Hepatocyte (in vitro differentiated cells): ENCODE measurements at places on chromosomes 16 and 17. TPM values are rescaled to one million over a fixed set of nuclear protein-coding genes. Genes with fewer than 3 reads are reported as not detected.

The CORO6 gene
- 0.83 and 1.5 TPM in 2 replicates for total RNA-seq

The NDRG4 gene
- 3.1 and 8.7 TPM in 2 replicates for total RNA-seq

The CA7 gene
- 2.5 and 3.3 TPM in 2 replicates for total RNA-seq

The CUEDC1 gene
- total RNA-seq, result 9.3 and 11.6 TPM in 2 replicates

The ZFP90 gene
- 13.4 and 18.6 TPM in 2 replicates for total RNA-seq

The GJC1 gene
- total RNA-seq, result 9.2 and 11.4 TPM in 2 replicates

The SLC46A1 gene
- 41.9 and 54.5 TPM in 2 replicates for total RNA-seq

The CCT6B gene
- 0.76 and 2.6 TPM in 2 replicates for total RNA-seq

The DOC2A gene
- 6.8 and 6.9 TPM in 2 replicates for total RNA-seq

The CCL11 gene
- 0.40 TPM in 1 of 2 replicates, not detected in the other for total RNA-seq

The ZNF205 gene
- total RNA-seq, result 10.0 and 12.3 TPM in 2 replicates

The GNG13 gene
- not detected in 2 replicates for total RNA-seq

The ODAD4 gene
- 0.52 and 0.53 TPM in 2 replicates for total RNA-seq

The C16orf46 gene
- 1.0 and 2.5 TPM in 2 replicates for total RNA-seq

The SDR42E2 gene
- total RNA-seq, result not detected in 2 replicates

- H3K36me3 ChIP-seq, result no peaks in the 10 kb centered on the region
- no peaks in the 10 kb centered on the region for H3K27me3 ChIP-seq
- no peak overlapping the region for H3K4me3 ChIP-seq
- peaks cover 30% of the 10 kb centered on the region for H3K4me1 ChIP-seq
- DNase-seq, result no peak
- no peak overlapping the region for H3K27ac ChIP-seq
Measured at GRCh38 chr16:11563493-11564040, 23.2 kb downstream of the LITAF start.

GRCh38 chr17:3512505-3513171, 36.8 kb downstream of the ASPA start:
- no peaks in the 10 kb centered on the region for H3K27me3 ChIP-seq
- H3K4me1 ChIP-seq, result no peaks in the 10 kb centered on the region
- H3K36me3 ChIP-seq, result no peaks in the 10 kb centered on the region
- no peak for DNase-seq
- no peak overlapping the region for H3K4me3 ChIP-seq
- H3K27ac ChIP-seq, result no peak overlapping the region

DNA sequence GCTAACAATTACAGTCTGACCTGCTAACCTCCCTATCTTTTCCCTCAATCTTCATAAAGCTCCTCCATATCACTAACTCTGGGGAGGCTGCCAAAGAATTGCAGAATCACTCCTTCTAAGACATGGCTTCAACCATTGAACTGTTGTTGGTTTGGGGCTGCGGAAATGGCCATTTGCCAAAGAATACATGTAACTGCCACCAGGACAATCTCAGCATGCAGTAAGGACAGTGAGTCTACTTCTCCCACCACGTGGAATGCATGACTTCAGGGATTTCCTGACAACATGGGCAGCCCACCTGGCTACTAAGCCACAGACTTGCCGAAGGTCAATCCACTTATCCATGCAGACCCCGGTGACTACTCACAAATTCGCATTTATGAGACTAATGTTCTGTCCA, 104.3 kb upstream of the NUDT7 start:
- DNase-seq, result no peak
- no peaks in the 10 kb centered on the region for H3K36me3 ChIP-seq
- no peaks in the 10 kb centered on the region for H3K27me3 ChIP-seq
- H3K27ac ChIP-seq, result no peak overlapping the region

DNA sequence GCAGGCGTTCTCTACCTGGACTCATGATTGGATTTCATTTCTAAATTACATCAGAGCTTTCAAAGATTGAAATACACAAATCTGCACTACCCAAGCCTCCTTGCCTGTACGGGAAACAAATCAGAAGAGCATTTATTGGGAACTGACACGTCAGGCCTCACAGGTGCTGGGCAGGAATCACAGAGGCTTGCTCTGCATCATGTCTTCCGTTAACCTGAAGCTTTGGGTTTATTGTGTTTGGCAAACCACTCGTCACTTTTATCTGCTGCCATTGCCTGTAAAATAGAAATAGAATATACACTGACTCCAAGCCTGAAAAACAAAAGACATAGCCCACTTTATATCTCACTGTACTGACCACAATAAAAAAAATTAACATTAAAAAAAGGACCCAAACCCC, 7.9 kb upstream of the GEMIN4 start:
- DNase-seq, result no peak
- H3K36me3 ChIP-seq, result no peaks in the 10 kb centered on the region
- peaks cover 6% of the 10 kb centered on the region for H3K4me1 ChIP-seq
- H3K27me3 ChIP-seq, result no peaks in the 10 kb centered on the region
- H3K27ac ChIP-seq, result no peak overlapping the region
- no peak overlapping the region for H3K4me3 ChIP-seq

DNA sequence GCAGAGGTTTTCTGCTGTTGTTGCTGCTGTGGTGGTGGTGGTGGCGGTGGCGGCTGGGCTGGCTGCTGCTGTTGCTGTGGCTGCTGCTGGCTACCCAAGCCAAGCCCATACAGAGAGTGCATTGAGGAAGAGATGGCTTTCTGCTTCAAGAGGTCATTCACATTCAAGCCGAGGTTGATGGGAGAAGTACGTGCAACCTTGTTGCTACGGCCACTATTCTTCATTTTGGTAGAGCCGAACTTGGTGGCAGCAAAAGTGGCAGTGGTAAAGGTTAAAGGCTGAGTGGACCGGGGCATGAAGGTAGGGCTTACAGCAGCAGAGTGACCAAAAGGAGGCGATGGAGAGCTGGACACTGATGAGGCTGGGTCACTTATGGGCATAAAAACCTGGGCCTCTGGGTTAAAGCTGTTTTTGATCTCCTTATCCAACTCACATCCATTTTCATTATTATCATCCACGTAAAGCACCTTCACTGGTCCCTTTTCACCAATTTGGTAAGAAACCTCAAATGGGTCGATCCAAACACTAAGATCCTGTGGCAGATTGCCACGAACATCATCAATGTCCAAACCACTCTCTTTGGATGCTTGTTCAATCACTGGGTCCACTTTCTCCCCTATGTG, 2.8 kb downstream of the TOB1 start:
- no peaks in the 10 kb centered on the region for H3K27me3 ChIP-seq
- peaks cover 3% of the 10 kb centered on the region for H3K36me3 ChIP-seq

GRCh38 chr17:34533806-34534527, 45.4 kb upstream of the TMEM132E start:
- no peaks in the 10 kb centered on the region for H3K36me3 ChIP-seq
- peaks cover 7% of the 10 kb centered on the region for H3K27me3 ChIP-seq
- no peak for DNase-seq
- no peaks in the 10 kb centered on the region for H3K4me1 ChIP-seq
- H3K27ac ChIP-seq, result no peak overlapping the region

GRCh38 chr17:45342306-45342705, 25.5 kb upstream of the MAP3K14 start:
- peaks cover 5% of the 10 kb centered on the region for H3K4me1 ChIP-seq
- DNase-seq, result no peak
- H3K36me3 ChIP-seq, result no peaks in the 10 kb centered on the region
- H3K27me3 ChIP-seq, result no peaks in the 10 kb centered on the region
- no peak overlapping the region for H3K4me3 ChIP-seq

- no peak overlapping the region for H3K4me3 ChIP-seq
- no peak overlapping the region for H3K27ac ChIP-seq
- H3K36me3 ChIP-seq, result no peaks in the 10 kb centered on the region
- H3K27me3 ChIP-seq, result no peaks in the 10 kb centered on the region
Measured at GRCh38 chr17:42835732-42836131, 2.5 kb downstream of the PSME3 start.

- no peak overlapping the region for H3K27ac ChIP-seq
- DNase-seq, result no peak
- no peak overlapping the region for H3K4me3 ChIP-seq
- H3K27me3 ChIP-seq, result no peaks in the 10 kb centered on the region
- no peaks in the 10 kb centered on the region for H3K36me3 ChIP-seq
- H3K4me1 ChIP-seq, result no peaks in the 10 kb centered on the region
Measured at GRCh38 chr16:47622451-47623176, 161.5 kb downstream of the PHKB start.

- no peak overlapping the region for H3K27ac ChIP-seq
- no peaks in the 10 kb centered on the region for H3K4me1 ChIP-seq
- peaks cover 6% of the 10 kb centered on the region for H3K36me3 ChIP-seq
- H3K27me3 ChIP-seq, result no peaks in the 10 kb centered on the region
- DNase-seq, result no peak
Measured at GRCh38 chr16:8920645-8921346, 38.6 kb downstream of the LITAFD start.

- no peak overlapping the region for H3K4me3 ChIP-seq
- peak overlapping the region; percentile 77 for H3K27ac ChIP-seq
- no peaks in the 10 kb centered on the region for H3K27me3 ChIP-seq
Measured at GRCh38 chr17:50221864-50222545, 20.6 kb upstream of the COL1A1 start.

GRCh38 chr17:82781894-82782274, 30.0 kb downstream of the TBCD start:
- peaks cover 4% of the 10 kb centered on the region for H3K4me1 ChIP-seq
- peak; percentile 91 for DNase-seq
- no peak overlapping the region for H3K4me3 ChIP-seq
- no peaks in the 10 kb centered on the region for H3K27me3 ChIP-seq
- H3K27ac ChIP-seq, result no peak overlapping the region
- H3K36me3 ChIP-seq, result no peaks in the 10 kb centered on the region

- H3K36me3 ChIP-seq, result no peaks in the 10 kb centered on the region
- H3K4me3 ChIP-seq, result no peak overlapping the region
- no peaks in the 10 kb centered on the region for H3K4me1 ChIP-seq
- H3K27ac ChIP-seq, result no peak overlapping the region
- DNase-seq, result no peak
Measured at GRCh38 chr17:73099511-73099910, 7.0 kb upstream of the SLC39A11 start.

- DNase-seq, result no peak
- peaks cover 3% of the 10 kb centered on the region for H3K4me1 ChIP-seq
- H3K36me3 ChIP-seq, result no peaks in the 10 kb centered on the region
Measured at GRCh38 chr17:78041386-78042179, 83.1 kb downstream of the TNRC6C start.

- H3K27ac ChIP-seq, result peak overlapping the region; percentile 79
- no peak for DNase-seq
- no peak overlapping the region for H3K4me3 ChIP-seq
- H3K4me1 ChIP-seq, result peaks cover 62% of the 10 kb centered on the region
- no peaks in the 10 kb centered on the region for H3K36me3 ChIP-seq
Measured at GRCh38 chr17:57542510-57542909, 202.6 kb downstream of the CCDC182 start.

GRCh38 chr17:77416105-77416713, 275.4 kb downstream of the SEC14L1 start:
- no peaks in the 10 kb centered on the region for H3K36me3 ChIP-seq
- DNase-seq, result no peak
- peaks cover 21% of the 10 kb centered on the region for H3K4me1 ChIP-seq
- H3K4me3 ChIP-seq, result no peak overlapping the region

DNA sequence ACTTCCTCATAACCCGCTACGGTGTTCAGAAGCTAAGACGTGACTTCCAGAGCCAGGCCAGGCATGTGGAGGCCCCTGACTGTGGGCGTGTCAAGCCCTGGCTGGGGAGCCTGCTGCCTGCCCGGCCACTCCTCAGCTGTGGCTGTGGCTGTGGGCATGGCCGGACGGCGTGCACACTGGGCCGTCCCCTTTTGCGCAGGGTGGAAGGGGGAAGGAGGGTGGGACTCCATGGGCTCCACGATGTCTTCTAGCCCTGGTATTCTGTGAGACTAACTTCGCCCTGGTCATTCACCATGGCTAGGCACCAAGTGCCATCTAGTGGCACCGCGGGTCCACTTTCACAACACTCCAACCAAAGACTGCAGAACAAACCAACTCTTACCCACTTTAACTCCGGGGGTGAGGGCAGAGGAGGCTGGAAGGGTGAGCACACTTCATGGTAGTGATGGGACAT, 67.9 kb downstream of the N4BP1 start:
- H3K27ac ChIP-seq, result no peak overlapping the region
- no peak overlapping the region for H3K4me3 ChIP-seq

- H3K4me1 ChIP-seq, result peaks cover 2% of the 10 kb centered on the region
- H3K27ac ChIP-seq, result no peak overlapping the region
- no peak for DNase-seq
- H3K36me3 ChIP-seq, result no peaks in the 10 kb centered on the region
Measured at GRCh38 chr17:4150096-4150495, 7.1 kb downstream of the CYB5D2 start.

GRCh38 chr17:31105991-31106390, 11.2 kb downstream of the NF1 start:
- no peak for DNase-seq
- no peaks in the 10 kb centered on the region for H3K27me3 ChIP-seq

- H3K27ac ChIP-seq, result no peak overlapping the region
- no peak for DNase-seq
- H3K36me3 ChIP-seq, result no peaks in the 10 kb centered on the region
- H3K27me3 ChIP-seq, result no peaks in the 10 kb centered on the region
- no peak overlapping the region for H3K4me3 ChIP-seq
Measured at GRCh38 chr17:64234961-64235360, 28.1 kb downstream of the TEX2 start.

- DNase-seq, result no peak
- H3K4me3 ChIP-seq, result no peak overlapping the region
- H3K27ac ChIP-seq, result no peak overlapping the region
- H3K4me1 ChIP-seq, result no peaks in the 10 kb centered on the region
- no peaks in the 10 kb centered on the region for H3K36me3 ChIP-seq
Measured at GRCh38 chr16:49061137-49061714, 220.4 kb downstream of the CBLN1 start.

GRCh38 chr17:40949418-40949817, 12.0 kb upstream of the KRT23 start:
- no peaks in the 10 kb centered on the region for H3K27me3 ChIP-seq
- DNase-seq, result peak; percentile 35
- H3K27ac ChIP-seq, result peak overlapping the region; percentile 51
- peaks cover 6% of the 10 kb centered on the region for H3K4me1 ChIP-seq
- no peak overlapping the region for H3K4me3 ChIP-seq

- no peak overlapping the region for H3K4me3 ChIP-seq
- DNase-seq, result no peak
- H3K4me1 ChIP-seq, result no peaks in the 10 kb centered on the region
- no peaks in the 10 kb centered on the region for H3K27me3 ChIP-seq
Measured at GRCh38 chr17:3571043-3571900, 13.7 kb upstream of the TRPV3 start.

GRCh38 chr17:48053758-48054237, 5.6 kb downstream of the NFE2L1 start:
- H3K27me3 ChIP-seq, result no peaks in the 10 kb centered on the region
- peak overlapping the region; percentile 87 for H3K27ac ChIP-seq
- no peaks in the 10 kb centered on the region for H3K36me3 ChIP-seq

- no peaks in the 10 kb centered on the region for H3K27me3 ChIP-seq
- H3K36me3 ChIP-seq, result no peaks in the 10 kb centered on the region
- H3K27ac ChIP-seq, result no peak overlapping the region
- no peaks in the 10 kb centered on the region for H3K4me1 ChIP-seq
Measured at GRCh38 chr17:9419932-9420453, 155.6 kb downstream of the STX8 start.
